ENCODE measurements at places on chromosomes 12 and 14.
A peak's percentile ranks its signal among the peaks of the same experiment; 100 is the strongest.

GRCh38 chr12:29503283-29503682 lies 5.8 kb upstream of the OVCH1 start:
- DNase-seq = no peak

- no peak for DNase-seq
These were observed 35.5 kb upstream of the UNC79 start for GRCh38 chr14:93395231-93395630.

GRCh38 chr12:112855375-112855774 lies 51.4 kb upstream of the OAS1 start:
- DNase-seq = no peak

DNA sequence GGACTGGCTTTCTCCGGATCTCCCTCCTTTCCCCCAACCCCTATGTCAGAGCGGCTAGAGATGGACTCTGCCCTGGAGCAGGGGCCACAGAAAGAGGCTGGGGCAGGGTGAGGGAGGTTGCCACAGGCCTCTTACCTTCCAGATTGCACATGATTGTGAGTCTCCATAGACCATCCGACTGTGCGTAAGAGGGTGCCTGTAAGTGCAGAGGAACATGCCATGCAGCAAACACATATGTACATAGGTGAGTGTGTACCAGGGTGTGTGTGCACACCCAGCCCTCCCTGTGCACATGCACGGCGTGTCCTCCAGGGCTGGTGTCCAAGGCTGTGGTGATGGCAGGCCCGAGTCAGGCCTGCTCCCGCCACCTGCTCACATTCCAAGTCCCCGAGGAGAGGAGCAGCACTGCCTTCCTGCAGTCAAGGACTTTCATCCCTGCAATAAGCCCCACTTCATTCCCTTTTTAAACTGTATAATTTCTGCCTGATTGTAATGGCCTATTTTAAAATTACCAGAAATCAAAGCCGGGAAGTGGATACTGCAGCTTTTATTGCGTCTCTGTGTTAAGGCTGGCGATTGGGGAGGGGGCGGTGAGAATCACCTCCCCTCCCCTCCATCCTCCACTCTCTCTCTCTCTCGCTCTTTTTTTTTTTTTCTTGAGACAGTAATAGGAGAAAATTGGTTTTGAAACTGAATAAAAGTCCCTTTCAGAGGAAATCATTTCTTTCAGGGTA lies 28.5 kb downstream of the FAM222A start:
- no peak for DNase-seq

DNA sequence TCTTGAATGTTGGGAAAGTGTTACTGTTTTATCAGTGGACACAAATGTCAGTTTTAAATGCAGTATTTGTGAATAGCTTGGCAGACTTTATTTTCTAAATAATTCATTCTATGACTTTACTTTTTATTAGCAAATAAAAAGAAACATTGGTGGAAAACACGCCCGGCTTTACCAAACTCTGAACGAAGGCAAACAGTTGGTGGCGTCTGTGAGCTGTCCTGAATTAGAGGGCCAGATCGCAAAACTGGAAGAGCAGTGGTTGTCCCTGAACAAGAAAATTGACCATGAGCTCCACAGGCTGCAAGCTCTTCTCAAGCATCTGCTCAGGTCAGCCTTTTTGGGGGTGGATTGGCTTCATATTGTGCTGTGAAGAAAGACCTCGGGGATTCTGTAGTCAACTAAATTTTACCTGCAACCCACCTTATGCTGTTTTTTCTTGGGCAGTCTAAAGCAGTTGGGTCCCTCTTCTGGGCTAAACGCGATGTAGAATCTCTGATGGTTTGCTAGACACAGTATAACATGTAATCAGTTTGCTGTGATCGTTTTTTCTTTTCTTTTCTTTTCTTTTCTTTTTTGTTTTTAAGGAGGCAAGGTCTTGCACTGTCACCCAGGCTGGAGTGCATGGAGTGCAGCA lies 156.4 kb downstream of the ESR2 start:
- no peak for DNase-seq

DNA sequence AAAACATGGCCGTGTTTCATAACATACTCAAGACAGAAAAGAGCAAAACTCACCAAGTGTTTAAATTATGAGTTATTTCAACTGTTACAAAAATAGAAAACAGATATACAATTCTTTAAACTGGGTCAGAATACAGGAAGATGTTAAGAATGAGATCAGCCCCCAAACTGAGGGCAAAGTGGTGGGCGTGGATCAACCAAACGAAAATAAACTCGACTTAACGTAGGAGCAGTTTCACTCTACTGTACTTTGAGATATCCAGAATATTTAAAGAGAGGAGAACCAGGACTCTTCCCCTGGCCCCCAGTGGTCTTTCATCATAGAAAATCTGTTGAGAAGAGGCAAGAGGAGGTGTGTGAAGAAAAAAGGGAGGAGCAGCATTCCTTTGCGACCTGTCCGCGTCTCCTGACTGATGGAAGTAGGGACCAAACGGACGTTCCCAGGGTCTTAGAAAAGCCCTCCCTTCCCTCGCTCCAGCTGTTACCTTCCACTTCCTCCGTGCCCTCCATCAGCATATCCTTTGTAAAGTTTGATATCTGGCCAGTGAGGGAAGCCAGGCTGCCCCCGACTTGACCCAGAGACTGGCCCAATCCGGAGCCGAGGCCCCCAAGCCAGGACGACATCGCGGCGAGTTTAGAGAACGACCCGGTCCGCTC lies 668 bp downstream of the TRIP11 start:
- DNase-seq = no peak

GRCh38 chr14:104870368-104871144 lies 5.5 kb downstream of the CEP170B start:
- DNase-seq = no peak

- DNase-seq = no peak
These were observed 28.3 kb downstream of the ADIPOR2 start for GRCh38 chr12:1719139-1719538.

DNA sequence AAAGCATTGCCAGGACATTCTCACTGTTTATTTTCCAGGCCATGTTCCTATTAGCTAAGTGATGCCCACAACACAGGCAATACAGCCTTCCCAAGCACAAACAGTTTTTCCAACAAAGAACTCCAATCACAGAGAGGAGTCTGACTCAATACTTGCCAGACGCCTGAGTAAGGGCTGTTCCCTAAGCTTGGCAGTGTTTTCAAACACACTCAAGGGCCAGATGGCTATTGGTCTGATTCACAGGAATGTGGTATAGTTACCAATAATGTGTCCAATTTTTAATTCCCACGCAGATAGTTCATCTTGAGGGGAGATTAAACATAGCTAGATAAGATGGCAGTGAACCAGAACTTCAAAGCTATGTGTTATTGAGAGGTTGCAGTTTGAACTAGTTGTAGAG lies 381.0 kb downstream of the SNAPC1 start:
- DNase-seq = no peak

DNA sequence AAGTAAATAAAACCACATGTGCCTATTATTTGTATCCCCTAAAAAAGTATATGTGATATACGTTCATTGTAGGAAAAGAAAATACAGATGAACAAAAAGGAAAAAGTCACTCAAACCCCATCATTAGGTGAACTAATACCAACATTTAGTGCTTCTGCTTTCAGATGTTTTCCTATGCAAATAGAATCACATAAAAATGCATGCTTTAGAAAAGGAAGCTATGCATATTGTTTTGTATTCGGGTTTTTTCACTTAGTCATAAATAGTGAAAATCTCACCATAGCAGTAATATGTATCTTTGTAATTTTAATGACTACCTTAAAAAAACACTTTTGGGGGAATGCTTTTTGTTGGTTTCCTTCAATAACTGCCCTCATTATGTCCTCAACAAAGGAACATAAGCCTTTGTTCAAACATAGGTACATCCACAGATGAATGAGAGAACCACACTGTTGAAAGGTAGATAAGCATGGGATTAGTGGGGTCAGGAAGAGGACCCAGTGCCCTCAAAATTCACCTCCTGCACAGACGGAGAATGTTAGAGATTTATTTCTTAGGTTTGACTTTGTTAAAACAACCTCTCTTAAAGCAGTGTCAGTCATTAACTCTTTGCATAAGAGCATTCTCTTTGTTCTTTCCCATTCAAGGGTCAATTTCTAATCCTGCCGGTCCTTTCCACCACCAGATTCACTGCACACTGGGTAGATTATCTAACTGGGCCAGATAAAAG lies 6.5 kb downstream of the AMDHD1 start:
- no peak for DNase-seq

DNA sequence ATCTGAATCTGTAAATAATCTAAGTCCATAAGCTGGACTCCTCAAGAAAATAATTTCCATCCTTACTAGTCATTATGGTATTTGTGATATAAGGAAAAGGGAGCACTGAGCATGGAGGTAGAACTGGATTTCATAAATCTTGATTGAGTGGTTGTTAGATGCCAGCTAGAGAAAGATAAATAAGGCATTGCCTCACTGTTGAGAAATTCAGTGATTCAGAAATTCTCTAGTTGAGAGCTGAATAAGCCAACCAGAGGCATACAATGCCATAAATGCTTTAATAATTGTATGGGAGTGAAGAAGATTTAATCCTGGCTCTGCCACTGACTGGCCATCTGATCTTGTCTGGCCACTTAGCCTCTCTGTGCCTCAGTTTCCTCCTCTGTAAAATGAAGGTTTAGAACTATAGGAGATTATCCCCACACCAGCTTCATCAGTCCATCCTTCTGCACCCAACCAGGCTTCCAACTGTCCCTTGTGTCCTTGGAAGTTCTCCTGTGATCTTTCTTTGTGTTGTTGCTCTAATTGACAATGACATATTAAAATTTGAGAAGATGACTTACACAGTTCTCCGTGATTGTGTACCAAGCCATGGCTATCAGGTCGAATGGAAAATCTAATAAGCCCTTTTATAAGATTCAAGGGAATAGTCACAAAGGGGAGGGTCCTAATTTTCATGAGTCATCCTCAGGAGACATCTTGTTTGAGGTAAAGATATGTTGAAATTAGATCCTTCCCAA lies 394.3 kb downstream of the EGLN3 start:
- no peak for DNase-seq

DNA sequence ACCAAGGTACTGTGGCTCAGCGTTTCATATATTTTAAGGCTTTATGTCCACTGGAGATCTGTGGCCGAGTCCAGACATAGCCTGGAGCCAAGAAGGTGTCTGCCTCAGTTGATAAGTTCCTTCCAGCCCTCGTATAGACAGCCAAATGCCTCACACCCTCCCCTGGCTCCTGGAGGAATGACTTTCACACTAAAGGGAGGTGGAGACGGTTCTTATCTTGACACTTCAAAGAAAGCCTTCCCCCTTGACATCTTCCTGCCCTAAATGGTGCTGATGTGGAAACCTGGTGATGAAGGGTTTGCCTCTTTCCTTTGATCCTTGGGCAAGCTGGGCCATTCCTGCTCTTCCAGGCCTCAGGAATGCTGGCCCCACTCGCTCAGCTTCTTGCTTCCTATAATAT lies 474.8 kb upstream of the TBX3 start:
- DNase-seq = no peak

DNA sequence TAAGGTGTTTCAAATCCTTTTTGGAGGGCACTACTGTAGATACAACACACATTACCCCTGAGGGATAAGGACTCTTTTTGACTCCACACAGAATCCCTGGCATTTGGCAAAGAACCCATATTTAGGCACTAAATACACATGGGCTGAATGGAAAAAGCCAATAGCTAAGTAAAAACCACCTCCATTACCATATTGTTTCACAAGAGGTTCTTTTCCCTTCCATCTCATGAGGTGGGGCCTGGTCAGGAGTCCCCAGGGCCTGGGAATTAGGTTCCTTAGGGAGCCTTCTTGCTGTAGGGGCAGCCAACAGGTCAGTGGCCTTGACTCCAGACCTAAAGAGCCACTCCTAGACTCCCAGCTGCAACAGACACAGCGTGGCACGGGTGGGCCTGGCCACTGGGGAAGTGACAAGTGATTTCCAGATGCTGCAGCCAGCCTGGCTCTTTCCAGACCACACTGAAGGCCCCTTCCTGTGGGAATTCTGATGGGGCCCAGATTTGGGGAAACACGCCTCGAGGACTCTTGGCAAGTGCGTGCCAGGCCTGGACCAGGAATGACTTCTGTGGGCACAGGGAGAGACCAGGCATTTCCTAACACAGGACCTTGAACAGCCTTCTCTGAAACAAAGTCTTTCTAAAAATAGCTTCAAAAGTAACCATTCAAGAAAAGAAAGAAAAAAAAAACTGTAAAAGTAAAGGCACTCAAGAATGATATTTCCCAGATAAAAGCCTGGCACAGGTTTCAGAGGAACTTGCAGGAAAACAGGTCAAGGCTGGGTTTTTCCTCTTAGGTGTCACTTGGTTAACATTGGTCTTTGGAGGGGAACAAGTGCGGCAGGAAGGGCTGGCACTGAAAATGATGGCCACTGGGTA lies 18.1 kb downstream of the SSH1 start:
- no peak for DNase-seq

- DNase-seq = no peak
These were observed 9.4 kb downstream of the ACACB start for GRCh38 chr12:109125791-109126190.

- DNase-seq = peak; percentile 87
These were observed 35.7 kb upstream of the MDM1 start for GRCh38 chr12:68367903-68368302.

- no peak for DNase-seq
These were observed 23.0 kb downstream of the FAM222A start for GRCh38 chr12:109736552-109737108.

DNA sequence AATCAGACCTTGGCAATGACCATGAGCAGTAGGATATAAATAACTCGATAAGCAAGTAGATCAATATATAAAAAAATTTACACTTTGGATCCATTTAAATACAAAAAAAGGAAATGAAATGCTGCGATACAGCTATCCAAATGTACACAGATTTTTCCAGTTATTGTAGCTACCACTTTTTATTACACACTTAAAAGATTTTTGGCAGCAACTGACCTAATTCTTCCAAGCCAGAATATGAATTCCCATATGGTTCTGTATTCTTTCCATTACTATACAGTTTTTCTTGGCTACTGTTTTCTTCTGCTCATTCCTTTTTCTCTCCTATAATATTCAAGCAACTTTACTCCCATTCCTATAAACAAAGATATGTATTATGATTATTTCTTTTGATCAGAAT lies 52.2 kb downstream of the TMTC1 start:
- DNase-seq = no peak

DNA sequence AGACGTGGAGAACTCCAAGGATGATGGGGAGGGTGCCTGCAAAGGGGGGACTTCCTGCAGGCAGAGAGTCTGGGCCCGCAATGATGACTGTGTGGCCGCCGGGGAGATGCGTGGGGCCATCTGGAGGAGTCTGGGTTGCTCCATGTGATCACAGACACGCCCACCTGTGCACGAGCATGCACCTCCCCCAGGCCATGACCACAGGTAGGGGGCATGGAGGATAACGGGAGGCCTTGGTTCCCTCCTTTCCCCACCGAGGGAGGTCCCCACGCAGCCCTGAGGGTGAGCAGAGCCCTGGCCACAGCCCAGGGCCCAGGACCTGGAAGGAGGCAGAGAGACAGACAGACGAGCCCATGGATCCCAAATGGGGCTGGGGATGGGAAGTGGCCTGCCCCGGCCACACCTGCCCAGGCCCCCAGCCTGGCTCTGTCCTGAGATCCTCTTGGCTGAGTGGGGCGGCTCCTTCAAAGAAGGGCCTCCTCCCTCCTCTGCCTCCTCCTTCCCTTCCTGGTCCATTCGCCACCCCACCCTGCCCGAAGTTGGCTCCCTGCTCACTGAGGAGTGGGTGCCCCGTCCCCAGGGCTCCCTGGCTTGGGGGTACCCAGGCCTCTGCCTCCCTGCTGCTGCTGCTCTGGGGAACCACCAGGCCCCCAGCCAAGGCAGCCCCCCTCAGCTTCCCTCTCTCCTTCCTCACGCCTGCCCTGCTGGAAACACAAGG lies 138.2 kb downstream of the CALM1 start:
- no peak for DNase-seq

- DNase-seq = no peak
These were observed 267.1 kb upstream of the PRKD1 start for GRCh38 chr14:30194741-30195148.

Data from CD4-positive, alpha-beta T cell treated with Interleukin-4 for 4 hours (primary cell).